ENCODE measurements at places on chromosomes 16 and 17. TPM values are rescaled to one million over a fixed set of nuclear protein-coding genes. Genes with fewer than 3 reads are reported as not detected.
A peak's percentile ranks its signal among the peaks of the same experiment; 100 is the strongest.

DNA sequence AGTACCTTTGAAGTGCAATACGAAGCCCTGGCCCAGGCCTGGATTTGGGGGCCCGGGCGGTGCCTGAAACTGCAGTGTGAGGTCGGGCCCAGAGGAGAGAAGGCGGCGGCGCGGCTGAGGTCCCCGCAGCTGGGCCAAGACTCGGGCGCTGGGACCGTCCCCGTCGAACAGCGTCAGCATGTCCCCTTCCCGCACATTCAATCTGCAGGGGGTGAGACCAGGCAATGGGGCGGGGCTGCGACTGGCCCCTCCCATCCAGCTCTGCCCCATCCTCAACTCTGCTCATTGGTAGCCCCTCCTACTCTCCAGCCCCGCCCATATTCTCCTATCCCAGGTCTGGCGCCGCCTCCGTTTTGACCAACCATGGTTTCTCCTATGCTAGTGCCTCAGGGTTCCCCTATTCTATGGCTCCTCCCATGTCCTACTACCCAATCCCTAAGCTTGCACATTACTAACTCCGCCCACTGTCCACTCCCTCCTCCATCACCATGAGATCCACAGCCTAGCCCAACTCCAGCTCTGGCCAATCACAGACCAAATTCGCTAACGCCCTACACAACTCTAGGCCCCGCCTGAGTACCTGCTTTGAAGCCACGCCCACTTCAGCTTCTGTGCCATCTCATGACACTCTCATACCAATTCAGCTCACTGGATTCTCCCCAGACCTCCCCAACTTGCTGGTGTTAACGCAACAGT is 14.4 kb upstream of the CDIPT start:
- DNase-seq = no peak
- no peaks in the 10 kb centered on the region for H3K36me3 ChIP-seq
- no peaks in the 10 kb centered on the region for H3K27me3 ChIP-seq
- no peak overlapping the region for H3K27ac ChIP-seq
- H3K4me3 ChIP-seq = no peak overlapping the region

DNA sequence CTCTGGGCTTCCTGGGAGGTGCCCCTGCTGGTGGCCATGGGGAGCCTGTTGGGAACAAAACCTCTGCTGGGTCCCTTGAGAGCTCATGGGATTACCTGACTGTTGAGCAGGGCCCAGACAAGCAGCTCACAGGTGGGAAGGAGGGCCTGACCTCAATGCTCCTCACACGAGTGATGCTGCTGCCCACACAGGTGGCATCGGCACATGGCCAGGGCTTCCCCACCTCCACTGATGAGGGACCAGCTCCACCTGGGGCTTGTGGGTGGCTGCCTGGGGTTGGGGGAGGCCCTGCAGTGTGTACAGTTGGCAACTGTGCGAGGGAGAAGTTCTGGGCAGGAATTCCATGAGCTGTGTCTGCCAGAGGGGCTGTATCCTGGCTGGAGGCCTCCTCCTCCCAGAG is 87.8 kb upstream of the NLRP1 start:
- no peaks in the 10 kb centered on the region for H3K36me3 ChIP-seq
- no peaks in the 10 kb centered on the region for H3K4me1 ChIP-seq
- no peak overlapping the region for H3K4me3 ChIP-seq
- H3K27me3 ChIP-seq = no peaks in the 10 kb centered on the region

GRCh38 chr16:48907906-48908634 is 298.1 kb upstream of the N4BP1 start:
- H3K27ac ChIP-seq = no peak overlapping the region
- H3K36me3 ChIP-seq = no peaks in the 10 kb centered on the region
- H3K4me3 ChIP-seq = no peak overlapping the region
- H3K27me3 ChIP-seq = no peaks in the 10 kb centered on the region
- H3K4me1 ChIP-seq = no peaks in the 10 kb centered on the region

DNA sequence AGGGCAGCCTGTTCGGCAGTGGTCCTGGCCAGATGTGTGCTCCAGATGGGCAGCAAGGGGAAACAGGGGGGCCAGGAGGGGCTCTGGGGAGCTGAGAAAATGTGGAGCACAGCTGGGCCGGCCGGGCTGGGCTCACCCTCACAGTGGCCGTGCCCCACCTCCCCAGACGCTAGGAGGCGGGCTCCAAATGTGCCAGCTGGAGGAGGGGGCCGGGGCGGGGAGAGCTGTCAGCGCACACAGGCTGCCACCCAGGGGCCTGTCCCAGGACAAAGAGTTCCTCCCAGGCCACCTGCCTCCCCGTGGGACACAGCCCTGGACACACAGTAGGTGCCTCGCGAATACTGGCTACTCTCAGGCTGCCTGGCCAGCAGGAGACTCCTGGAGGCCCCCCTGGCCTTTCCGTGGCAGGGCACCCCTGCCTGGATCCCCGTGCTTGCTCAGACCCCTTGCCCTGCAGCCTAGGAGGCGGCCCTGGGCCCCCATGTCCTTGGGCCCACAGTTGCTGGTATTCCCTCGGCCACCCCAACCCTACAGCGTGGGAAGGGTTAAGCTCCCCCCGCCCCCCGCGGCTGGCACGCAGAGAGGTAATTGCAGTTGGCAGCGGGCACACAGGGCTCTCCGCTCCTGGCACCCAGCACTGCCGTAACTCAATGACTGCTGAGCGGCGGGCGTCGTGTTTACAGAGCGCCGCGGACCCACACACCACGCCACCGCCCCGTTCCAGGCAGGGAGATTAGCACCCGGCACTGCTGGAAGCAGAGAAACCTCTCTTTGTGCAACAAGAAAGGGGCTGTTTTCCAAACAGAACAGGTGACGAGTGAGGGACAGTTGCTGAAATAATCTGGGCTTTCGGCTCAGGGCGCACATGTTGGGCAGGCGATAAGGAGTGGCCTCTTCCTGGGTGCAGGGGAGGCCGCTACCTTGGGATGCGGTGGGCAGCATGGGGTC is 32.2 kb downstream of the BAHCC1 start:
- no peak overlapping the region for H3K4me3 ChIP-seq
- H3K4me1 ChIP-seq = peaks cover 72% of the 10 kb centered on the region
- no peaks in the 10 kb centered on the region for H3K36me3 ChIP-seq
- H3K27me3 ChIP-seq = no peaks in the 10 kb centered on the region
- peak overlapping the region; percentile 85 for H3K27ac ChIP-seq

GRCh38 chr16:76386784-76387183 is 109.6 kb downstream of the CNTNAP4 start:
- H3K27ac ChIP-seq = no peak overlapping the region
- no peak for DNase-seq
- H3K4me3 ChIP-seq = no peak overlapping the region
- H3K36me3 ChIP-seq = no peaks in the 10 kb centered on the region

DNA sequence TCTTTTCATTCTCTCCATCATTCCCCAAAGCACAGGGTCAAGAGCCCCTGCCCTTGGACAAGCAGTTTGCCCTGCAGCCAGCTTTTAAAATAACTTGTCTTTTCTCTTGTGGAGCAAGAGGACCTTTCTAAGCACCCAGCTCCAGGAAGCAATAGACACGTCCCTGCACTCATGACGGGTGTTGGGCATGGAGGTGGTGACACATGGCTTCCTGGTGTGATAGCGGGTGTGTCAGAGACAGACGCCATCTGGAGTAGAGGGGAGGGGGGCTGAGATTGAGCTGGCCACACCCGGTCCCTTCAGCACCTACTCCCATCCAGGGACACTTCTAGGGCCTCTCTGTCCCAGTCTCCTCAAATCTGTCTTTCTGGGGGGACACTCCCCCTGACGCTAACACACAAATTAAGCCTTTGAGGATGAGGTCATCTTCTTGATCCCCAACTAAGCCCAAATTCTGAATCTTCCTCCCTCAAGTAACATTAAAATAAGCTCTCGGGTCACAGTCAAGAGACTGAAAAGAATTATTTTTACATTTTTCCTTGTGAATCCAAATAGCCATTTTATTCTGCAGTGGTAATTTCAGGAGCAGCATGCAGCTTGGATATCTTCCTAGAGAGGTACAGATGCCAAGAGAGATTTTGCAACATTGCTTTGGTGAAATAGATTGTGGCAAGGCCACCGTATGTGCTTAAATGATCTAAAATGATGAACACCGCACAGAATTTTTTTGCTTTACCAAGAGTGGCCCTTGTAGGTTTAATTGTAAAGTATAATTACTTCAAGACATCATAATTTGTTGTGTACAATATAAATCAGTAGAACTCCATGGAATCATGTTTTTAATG is 216.6 kb upstream of the IRX3 start:
- no peak overlapping the region for H3K4me3 ChIP-seq
- DNase-seq = no peak
- H3K27me3 ChIP-seq = no peaks in the 10 kb centered on the region
- no peaks in the 10 kb centered on the region for H3K4me1 ChIP-seq
- no peak overlapping the region for H3K27ac ChIP-seq

DNA sequence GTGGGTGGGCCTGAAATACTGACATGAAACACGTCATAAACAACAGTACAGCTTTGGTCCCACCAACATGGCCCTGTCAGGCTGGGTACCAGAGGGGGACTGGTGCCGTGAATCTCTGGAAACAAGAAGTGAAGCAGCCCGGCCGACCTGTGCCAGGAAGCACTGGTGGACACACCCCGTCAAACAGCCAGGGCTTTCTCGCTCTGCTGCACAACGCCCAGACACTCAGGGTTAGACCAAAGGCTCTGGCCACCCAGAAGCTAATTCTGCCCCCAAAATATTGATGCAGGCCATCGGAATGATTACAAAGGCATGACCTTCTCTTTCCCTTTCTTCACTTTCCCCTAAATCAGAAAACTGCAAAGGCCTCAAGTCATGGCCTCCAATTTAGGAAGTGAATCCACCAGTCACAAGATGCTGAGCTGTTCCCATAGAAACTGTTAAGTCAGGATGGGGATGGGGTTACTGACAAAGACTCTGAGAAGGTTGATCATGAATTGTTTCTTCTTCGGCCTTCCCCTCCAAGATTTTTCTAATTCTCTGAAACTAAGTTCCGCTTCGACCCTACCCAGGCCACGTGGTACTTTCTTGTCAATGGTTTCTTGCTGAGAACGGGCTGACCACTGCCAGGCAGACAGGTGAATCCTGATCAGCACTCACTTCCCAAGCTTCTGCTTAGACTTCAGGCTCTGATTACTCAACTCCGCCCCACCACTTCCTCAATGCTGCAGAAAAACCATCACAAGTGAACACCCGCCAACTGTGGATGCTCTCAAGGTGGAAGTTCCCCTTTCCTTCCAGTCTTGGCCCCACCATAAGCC is 6.7 kb downstream of the PITPNA start:
- H3K4me3 ChIP-seq = no peak overlapping the region
- H3K36me3 ChIP-seq = peaks cover 7% of the 10 kb centered on the region
- H3K27ac ChIP-seq = no peak overlapping the region
- no peaks in the 10 kb centered on the region for H3K27me3 ChIP-seq
- DNase-seq = no peak
- H3K4me1 ChIP-seq = peaks cover 32% of the 10 kb centered on the region

- H3K4me3 ChIP-seq = no peak overlapping the region
- peaks cover 10% of the 10 kb centered on the region for H3K4me1 ChIP-seq
- no peaks in the 10 kb centered on the region for H3K27me3 ChIP-seq
- H3K27ac ChIP-seq = no peak overlapping the region
Measured at GRCh38 chr16:15607700-15608396, 35.1 kb downstream of the MARF1 start.

DNA sequence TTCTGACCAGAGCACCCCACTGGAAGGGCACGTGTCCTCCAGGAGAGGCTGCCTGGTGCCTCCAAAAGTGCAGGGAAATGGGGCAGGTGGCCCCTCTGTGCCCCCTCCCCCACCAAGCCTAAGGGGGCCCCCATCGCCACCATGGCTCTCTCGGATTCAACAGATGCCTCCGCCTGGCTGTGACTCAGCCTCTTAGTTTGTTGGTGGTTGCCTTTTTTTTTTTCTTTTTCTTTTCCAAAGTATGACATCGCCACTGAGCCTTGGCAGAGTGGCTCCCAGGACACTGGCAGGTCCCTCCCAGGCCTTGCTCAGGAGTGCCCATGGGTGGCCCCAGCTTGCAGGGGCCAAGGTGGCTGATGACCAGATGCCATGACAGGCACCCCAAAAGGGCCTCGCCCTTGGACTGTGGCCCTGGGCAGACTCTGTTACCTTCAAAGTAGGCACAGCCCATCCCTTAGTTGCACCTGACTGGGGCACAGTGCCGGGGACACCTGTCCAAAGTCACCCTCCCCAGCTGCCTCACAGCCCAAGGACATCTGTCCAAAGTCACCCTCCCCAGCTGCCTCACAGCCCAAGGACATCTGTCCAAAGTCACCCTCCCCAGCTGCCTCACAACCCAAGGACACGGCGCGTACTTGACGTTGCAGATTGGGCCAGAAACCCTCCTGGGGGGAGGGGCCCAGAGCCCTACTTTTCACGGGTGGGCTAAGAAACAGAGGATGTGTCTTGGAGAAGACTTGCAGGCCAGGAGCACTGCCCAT is 29.6 kb downstream of the NPTX1 start:
- H3K4me3 ChIP-seq = no peak overlapping the region
- DNase-seq = no peak
- peak overlapping the region; percentile 29 for H3K27ac ChIP-seq
- H3K4me1 ChIP-seq = peaks cover 20% of the 10 kb centered on the region

GRCh38 chr17:62631936-62632924 is 4.8 kb downstream of the MRC2 start:
- no peak for DNase-seq
- no peaks in the 10 kb centered on the region for H3K36me3 ChIP-seq
- H3K4me1 ChIP-seq = peaks cover 13% of the 10 kb centered on the region
- H3K27ac ChIP-seq = no peak overlapping the region
- no peak overlapping the region for H3K4me3 ChIP-seq

GRCh38 chr17:27552276-27552732 is 78.7 kb upstream of the LGALS9 start:
- H3K27me3 ChIP-seq = no peaks in the 10 kb centered on the region
- DNase-seq = peak; percentile 54
- peaks cover 82% of the 10 kb centered on the region for H3K4me1 ChIP-seq
- H3K36me3 ChIP-seq = no peaks in the 10 kb centered on the region
- no peak overlapping the region for H3K4me3 ChIP-seq

ABCC11 gene
- total RNA-seq = not detected

CDH15 gene
- not detected for total RNA-seq

KRT40 gene
- not detected for total RNA-seq

KRT14 gene
- 2.3 TPM for total RNA-seq

PARD6A gene
- 22.8 TPM for total RNA-seq

AOC3 gene
- total RNA-seq = 6.5 TPM

TBC1D3G gene
- not detected for total RNA-seq

LRRC37A gene
- total RNA-seq = 0.78 TPM

KIF2B gene
- total RNA-seq = not detected

TERF2IP gene
- 77.1 TPM for total RNA-seq

NHLRC4 gene
- 0.52 TPM for total RNA-seq
